ENCODE measurements at places on chromosomes 12 and 14.

- DNase-seq, result no peak
These were observed 7.6 kb downstream of the ARHGEF40 start for GRCh38 chr14:21077672-21078071.

DNA sequence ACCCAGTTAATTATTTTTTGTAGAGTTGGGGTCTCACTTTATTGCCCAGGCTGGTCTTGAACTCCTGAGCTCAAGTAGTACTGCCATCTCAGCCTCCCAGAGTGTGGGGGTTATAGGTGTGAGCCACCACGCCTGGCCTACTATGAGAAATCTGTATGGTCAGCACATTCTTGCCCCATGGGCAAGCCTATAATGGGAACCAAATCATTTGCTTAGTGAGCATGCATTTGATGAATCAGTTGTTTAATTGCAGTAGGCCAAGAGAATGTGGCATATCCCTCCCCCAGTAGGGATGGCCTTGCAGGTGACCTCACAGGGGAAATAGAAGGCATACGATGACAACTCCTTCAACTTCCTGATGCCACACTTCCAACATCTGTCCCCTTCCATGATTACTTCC is 122.7 kb downstream of the DIP2B start:
- no peak for DNase-seq

- DNase-seq, result no peak
These were observed 16.3 kb downstream of the SCARB1 start for GRCh38 chr12:124847113-124848074.

DNA sequence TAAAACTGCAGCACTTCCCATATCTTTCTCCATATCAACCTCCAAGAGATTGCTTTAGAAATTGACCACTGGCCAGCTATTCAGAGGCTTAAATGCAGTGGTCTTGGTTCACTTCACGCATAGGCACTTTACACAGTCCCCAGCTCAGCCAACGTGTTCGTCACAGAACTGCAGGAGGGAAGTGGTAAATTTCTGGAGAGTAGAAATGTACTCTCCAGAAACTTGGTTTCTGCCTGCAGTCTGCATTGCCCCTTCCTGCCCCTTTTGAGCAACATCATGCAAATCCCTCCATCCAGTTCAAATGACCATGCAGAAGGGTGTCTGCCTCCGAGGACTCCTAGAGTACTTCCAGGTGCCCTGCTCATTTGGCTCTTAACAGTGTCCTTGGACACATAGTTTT is 42.7 kb upstream of the NEDD1 start:
- no peak for DNase-seq

All from NCI-H1105 treated with DMSO at 0.1 percent for 48 hours (cell line).